ENCODE measurements at places on chromosomes 4 and X.

DNA sequence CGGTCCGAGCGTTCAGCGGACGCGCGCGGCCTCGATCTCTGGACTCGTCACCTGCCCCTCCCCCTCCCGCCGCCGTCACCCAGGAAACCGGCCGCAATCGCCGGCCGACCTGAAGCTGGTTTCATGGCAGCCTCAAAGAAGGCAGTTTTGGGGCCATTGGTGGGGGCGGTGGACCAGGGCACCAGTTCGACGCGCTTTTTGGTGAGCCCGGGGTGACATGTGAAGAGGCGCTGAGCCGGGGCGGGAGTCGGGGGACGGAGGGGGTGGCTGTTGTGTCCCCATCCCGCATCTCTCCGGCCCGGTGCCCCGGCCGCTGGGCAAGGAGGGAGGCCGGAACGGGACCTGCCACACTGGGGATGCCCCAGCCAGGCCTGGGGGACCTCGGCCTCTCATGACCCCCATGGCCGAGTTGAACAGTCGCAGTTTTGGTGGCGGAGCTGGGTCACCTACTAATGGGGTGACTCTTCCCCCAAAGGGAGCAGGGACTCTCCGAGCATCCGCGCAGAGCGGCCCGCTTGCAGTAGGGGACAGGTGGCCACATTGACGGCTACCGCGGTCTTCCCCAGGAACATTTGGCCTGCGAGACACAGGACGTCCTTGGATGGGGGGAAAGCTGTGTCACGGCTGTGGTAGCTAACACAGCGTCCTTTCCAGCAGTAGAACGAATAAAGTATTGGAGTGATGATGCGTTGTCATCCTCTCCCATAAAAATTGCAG, at the start of gene GK:
TSS of gene GK (plus strand) at position 9 of the 717 bp plus-strand sequence. CDS start at position 124, 115 bp downstream.
- peak; percentile 33 for DNase-seq

DNA sequence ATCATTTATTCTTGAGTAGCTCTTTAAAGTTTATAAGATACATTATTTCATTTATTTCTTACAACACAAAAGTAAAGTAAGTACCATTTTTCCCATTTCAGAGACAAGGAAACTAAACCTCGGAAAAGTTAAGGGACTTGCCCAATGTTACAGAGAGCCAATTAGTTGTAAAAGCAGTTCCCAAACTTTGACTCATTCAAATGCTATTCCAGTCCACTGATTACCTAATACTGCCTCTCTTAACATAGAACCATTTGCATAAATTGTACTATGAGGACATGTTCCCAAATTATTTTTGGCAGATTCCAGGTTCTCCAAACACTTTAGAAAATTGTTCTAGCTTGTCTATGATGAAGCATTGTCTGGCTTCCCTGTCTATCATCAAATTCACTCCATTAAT, 45.6 kb upstream of the GRIA3 start:
- no peak for DNase-seq

- DNase-seq: no peak
Observed at GRCh38 chrX:129981200-129981553, 1.3 kb upstream of the BCORL1 start.

- peak; percentile 78 for DNase-seq
Observed at GRCh38 chr4:165464813-165465381, 86.1 kb downstream of the CPE start.

GRCh38 chrX:44244008-44244407, 99.5 kb downstream of the EFHC2 start:
- DNase-seq: peak; percentile 69

- peak; percentile 50 for DNase-seq
Observed at GRCh38 chr4:5710065-5710960, 688 bp upstream of the EVC start.

DNA sequence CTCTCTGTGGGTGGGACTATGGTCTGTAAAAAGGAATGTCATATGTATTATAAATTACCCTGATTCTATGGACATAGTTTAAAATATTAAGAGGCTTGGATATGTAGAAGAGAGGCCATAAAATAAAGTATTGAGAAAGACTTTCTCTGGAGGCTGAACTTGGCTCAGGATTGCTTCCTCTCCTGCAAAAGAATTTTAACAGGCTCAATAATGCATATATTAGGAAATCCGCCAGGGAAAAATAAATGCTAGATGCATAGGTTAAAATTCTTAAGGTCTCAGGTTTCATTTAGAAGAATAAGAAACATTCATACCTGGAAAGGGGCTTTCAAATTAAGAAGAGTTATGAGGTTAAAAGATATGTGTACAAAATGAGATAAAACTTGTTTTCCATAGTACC, 424.3 kb downstream of the ARAP2 start:
- DNase-seq: no peak

DNA sequence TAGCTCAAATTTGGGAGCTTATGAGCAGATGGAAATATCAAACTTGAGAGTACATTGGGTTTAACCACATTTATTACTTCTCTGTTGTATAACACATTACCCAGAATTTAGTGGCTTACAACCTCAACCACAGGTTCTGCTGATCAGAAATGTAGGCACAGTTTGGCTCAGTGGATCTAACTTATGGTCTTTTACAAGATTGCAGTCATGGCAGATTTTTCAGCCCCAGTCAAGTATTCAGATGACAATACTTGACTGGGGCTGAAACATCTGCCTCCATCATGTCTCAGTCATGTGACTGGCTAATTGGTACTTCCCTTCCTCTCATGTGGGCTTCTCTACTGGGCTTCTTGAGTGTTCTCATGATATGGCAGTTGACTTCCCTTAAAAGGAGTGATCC, 44.0 kb upstream of the ADAD1 start:
- DNase-seq: no peak

DNA sequence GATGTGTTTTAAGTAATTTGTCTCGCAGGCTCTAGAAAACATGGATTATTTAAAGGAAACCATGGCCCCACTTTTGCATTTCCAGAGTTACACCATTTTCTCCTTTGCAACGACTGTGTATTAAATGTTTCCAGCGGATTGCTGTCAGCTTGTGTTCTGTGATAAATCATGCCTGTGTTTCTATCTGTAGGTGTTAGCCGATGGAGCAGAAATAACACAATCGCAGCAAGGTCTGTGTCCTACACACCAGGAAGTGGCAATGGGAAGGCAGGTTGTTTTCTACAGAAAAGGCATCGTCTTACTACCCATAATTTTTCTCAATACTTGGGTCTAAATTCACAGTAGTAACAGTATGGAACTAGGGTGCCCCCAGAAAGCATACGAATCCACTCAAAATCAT, 590.1 kb downstream of the NLGN4X start:
- DNase-seq: no peak

DNA sequence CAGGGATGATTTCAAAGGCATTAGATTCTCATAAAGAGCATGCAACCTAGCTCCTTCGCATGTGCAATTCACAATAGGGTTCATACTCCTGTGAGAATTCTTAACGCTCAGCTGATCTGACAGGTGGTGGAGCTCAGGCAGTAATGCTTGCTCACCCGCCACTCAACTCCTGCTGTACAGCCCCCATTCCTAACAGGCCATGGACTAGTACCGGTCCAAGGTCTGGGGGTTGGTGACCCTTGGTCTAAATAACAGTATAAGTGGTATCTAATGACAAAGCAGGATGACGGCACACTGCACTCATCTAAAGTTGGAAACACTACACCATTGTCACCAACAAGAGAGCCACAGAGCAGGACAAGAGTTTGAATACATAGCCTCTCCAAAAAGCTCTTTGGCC, 28.5 kb downstream of the ADGRA3 start:
- no peak for DNase-seq

- no peak for DNase-seq
Observed at GRCh38 chr4:109682875-109683274, 20.4 kb downstream of the CASP6 start.

DNA sequence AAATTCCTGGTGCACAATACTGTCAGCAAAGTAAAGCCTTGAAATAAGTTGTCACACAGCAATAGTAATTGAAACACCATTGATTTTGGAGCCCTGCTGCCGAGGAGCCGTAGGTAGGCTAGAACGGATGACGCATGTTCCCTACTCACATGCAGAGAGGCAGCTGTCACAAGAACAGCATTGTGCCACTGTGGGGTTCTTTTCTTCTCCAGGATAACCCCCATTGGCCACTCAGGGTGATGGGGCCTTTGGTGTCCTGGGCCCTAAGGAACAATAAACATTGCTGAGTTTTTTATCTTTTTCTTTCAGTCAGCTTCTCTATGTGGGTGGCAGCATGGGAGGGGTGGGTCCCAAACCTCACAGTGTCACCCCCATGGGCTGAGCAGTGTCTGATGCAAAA, 542.3 kb downstream of the BCOR start:
- no peak for DNase-seq

GRCh38 chr4:151835467-151835866, 74.7 kb upstream of the GATB start:
- DNase-seq: no peak

DNA sequence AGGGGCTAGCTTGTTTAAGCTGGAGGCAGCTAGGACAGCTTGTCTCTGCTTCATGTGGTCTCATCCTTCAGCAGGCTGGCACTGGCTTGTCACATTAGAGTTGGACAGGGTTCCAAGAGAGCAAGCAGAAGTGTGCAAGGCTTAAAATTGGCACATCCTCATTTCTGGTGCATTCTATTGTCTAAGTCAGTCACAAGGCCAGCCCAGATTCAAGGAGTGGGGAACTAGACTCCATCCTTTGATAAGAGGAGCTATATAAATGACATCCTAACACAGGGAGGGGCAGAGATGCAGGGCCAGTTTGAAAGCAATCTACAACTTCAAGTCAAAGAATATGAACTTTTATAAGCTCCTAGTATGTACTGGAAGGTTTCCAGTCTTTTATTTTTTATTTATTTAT, 313.2 kb downstream of the PTTG2 start:
- no peak for DNase-seq

DNA sequence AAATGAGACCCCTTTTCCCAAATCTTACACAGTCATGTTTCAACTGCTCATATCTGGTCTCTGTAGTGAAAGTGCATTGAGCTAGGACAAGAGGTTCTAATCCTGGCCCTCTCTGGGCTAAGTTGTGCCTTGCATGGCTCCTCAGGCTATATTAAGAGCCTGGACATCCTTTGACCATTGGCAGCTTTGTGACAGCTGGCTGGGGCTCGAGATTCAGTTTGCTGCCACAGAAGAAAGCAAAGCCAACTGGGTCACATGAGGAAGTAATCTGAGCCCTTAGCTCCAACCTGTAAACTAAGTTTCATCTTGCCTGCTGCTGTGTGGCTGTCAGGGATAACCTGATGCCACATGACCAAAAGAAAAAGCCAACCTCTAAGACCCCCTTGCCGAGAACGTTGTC, 51.8 kb upstream of the JADE1 start:
- DNase-seq: peak; percentile 51

GRCh38 chr4:132269303-132269990, 879.6 kb upstream of the PCDH10 start:
- DNase-seq: no peak

GRCh38 chr4:11416071-11416766, 12.5 kb downstream of the HS3ST1 start:
- peak; percentile 56 for DNase-seq

DNA sequence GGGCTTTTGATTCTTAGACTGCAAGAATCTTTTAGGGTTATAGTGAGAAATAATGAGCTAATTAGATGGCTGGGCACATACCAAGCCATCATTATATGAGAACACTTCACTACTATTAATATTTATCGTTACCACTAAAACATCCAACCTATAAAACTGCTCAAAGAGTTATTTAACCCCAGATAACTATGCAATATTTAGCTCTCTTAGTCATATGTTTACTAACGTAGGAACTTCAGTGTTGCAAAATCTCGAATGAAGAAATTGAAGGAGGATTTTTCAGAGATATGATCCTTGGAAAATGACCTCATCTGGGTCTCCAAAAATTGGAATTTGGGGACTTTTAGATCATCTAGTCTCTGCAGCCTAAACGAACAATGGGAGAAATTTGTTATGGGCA, 265.0 kb upstream of the RPS6KA3 start:
- DNase-seq: no peak

DNA sequence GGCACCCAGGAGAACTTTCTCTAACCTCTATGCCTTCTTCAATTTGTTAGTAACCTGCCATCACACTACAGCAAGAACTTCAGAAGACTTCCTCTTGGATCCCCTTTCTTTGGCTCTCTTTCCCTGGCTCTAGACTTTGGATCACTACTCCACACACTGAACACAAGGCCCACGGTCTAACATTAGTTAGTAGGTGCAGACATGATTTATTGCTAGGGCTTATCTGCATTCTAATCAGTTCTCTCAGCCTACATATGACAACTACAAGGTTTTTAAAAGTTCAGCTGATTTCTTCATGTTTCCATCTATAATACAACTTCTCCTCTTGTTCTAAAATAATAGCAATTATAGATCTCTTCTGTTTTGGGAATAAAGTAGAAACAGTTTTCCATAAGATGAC, 209.1 kb upstream of the ANXA10 start:
- no peak for DNase-seq

- no peak for DNase-seq
Observed at GRCh38 chr4:62342346-62342745, 1142.2 kb downstream of the ADGRL3 start.

All from cerebellar cortex (tissue), 1 donor.